ENCODE measurements at places on chromosomes 1 and 21. TPM values are rescaled to one million over a fixed set of nuclear protein-coding genes. Genes with fewer than 3 reads are reported as not detected.

- no peaks in the 10 kb centered on the region for H3K36me3 ChIP-seq
- no peak overlapping the region for H3K4me3 ChIP-seq
- no peaks in the 10 kb centered on the region for H3K27me3 ChIP-seq
- DNase-seq: peak; percentile 39
- H3K4me1 ChIP-seq: peaks cover 16% of the 10 kb centered on the region
- no peak overlapping the region for H3K27ac ChIP-seq
Observed at GRCh38 chr1:47963568-47964358, 33.4 kb downstream of the TRABD2B start.

GRCh38 chr21:26117324-26117971 is 53.1 kb downstream of the APP start:
- no peaks in the 10 kb centered on the region for H3K36me3 ChIP-seq
- H3K27me3 ChIP-seq: no peaks in the 10 kb centered on the region
- H3K4me3 ChIP-seq: no peak overlapping the region
- peak overlapping the region; percentile 61 for H3K27ac ChIP-seq

DNA sequence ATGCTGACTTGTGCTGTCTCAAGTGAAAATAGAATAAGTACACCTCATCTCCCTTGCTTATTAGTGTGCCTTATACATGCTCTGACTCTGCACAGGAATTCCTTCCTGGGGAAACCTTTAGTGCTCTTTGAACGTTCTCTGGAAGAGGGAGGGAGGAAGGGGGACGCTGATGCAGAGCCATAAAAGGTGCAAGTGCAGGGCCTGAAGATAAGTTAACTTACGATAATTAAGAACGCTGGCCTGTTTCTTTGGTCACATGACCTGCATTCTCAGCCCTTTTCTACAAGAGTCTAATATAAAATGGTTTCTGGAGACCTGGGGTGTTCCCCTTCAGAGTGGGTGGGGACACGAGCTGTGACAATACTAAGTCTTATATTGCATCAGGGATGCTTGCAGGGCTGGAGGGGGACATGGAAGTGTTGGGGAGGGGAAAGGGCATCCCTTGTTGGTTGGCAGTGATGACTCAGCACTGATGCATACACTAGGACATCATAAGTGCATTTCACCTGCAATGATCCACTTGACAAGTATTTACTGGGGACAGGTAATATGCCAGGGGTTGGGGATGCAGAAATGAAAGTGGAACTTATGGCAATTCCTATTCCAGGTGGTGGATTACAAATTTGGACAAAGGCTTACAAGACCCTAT is 26.3 kb upstream of the KIAA0040 start:
- H3K4me3 ChIP-seq: no peak overlapping the region
- peaks cover 30% of the 10 kb centered on the region for H3K4me1 ChIP-seq
- H3K27ac ChIP-seq: no peak overlapping the region
- DNase-seq: peak; percentile 27
- H3K27me3 ChIP-seq: no peaks in the 10 kb centered on the region

The CGN gene
- 21.2 TPM for polyA plus RNA-seq

The KRTAP12-2 gene
- not detected for polyA plus RNA-seq

DNA sequence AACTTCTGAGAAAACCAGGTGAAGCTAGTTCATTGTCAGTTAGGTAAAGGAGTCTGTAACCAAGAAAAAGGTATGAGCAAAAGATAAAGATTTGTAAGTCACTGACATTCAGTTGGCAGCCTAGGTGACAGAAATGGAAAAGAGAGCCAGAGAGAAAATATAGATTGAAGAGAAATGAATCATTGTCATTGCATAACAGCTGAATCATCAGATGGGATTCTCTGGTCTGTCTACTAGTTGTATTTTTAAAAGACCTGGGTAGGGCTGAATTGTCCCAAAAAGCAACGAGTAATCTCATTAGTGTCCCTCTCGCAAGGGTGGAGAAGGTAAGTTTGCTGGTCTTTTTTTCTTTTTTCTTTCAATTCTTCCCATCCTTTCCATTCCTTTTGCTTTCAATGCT is 36.6 kb downstream of the PTGS2 start:
- H3K4me1 ChIP-seq: no peaks in the 10 kb centered on the region
- H3K27me3 ChIP-seq: no peaks in the 10 kb centered on the region
- no peak overlapping the region for H3K27ac ChIP-seq
- no peak for DNase-seq
- H3K36me3 ChIP-seq: no peaks in the 10 kb centered on the region

DNA sequence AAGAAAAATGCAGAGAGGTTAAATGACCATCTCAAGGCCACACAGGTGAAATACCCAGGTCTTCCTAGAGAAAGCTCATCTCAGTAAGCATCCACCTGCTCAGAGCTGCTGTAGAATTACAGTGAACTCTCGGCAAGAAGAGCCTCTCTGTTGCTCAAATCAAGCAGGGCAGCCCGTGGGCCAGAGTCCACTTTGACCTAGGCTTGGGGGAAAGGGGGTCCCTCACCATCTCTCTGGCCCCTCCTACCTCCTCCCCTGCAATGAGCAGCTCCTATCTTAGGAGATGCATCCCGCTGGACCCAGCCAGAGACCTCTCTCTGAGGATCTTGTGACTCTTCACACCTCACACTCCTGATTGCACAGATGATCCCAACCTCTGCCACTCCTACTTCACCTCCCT is 364.7 kb downstream of the PTPRU start:
- no peak overlapping the region for H3K27ac ChIP-seq
- no peaks in the 10 kb centered on the region for H3K36me3 ChIP-seq
- H3K27me3 ChIP-seq: no peaks in the 10 kb centered on the region
- H3K4me3 ChIP-seq: no peak overlapping the region

- H3K36me3 ChIP-seq: no peaks in the 10 kb centered on the region
- H3K4me1 ChIP-seq: no peaks in the 10 kb centered on the region
- peaks cover under 1% of the 10 kb centered on the region for H3K27me3 ChIP-seq
- H3K4me3 ChIP-seq: no peak within 1 kb of the TSS
- no peak within 1 kb of the TSS for H3K27ac ChIP-seq
Observed at GRCh38 chr1:110519125-110519810, at the start of gene KCNA10. TSS of gene KCNA10 (minus strand) at chr1:110519175. CDS start at chr1:110518787, 388 bp downstream.

DNA sequence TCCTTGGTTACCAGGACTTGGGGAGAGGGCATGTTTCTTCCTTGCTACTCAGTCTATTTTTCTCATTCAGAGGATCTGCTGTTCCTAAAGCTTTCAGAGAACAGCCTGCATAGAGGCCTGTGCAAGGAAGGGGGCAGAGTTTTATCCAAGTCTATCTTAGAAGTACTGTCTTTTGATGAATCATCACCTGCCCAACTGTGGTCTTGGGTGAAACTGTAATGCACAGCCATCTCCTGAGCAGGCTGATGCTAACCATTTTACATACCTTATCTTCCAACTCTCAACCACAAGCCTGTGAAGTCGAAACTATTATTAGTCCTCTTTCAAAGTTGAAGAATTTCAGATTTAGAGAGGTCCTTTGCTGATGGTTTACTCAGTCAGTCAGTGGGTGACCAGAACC is 368.0 kb downstream of the HHAT start:
- peaks cover 6% of the 10 kb centered on the region for H3K4me1 ChIP-seq
- no peak overlapping the region for H3K4me3 ChIP-seq
- no peak for DNase-seq
- H3K36me3 ChIP-seq: no peaks in the 10 kb centered on the region

DNA sequence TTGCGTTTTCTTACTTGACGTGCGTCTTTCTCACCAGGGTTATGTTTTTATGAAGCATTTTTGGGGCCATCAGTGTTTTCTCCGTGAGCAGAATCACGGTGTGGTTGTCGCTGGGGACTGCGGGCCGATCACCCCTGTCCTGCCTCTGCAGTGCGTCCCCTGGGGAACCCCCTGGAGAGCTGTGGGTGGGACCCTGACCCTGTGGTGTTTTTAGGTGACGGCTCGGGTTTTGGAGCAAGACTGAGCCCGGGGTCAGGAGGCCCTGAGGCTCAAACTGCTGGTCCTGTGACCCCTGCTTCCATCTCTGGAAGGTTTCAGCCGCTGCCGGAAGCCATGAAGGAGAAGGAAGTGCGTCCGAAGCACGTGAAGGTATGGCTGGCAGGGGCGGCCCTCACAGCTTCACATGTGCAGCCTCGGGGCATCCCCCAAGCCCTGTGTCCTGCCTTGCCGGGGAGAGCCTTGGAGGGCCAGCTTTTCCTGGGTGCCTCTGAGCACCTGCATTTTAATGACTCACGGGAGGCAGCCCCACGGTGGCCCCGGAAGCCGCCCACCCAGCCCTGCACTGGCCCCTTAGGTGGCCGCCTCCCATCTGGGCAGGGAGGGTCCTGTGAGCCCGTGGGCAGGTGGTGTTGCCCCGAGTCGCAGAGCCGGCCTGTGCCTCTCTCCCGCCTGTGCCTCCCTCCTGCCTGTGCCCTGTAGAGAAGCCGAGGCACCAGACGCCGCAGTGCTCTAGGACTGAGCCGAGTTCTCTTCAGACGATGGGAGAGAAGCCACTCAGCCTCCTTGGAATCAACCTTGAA is 36.7 kb upstream of the DIP2A start:
- H3K4me1 ChIP-seq: no peaks in the 10 kb centered on the region

- H3K4me3 ChIP-seq: no peak overlapping the region
- H3K4me1 ChIP-seq: no peaks in the 10 kb centered on the region
- peaks cover 8% of the 10 kb centered on the region for H3K27me3 ChIP-seq
- H3K27ac ChIP-seq: no peak overlapping the region
- no peaks in the 10 kb centered on the region for H3K36me3 ChIP-seq
- no peak for DNase-seq
Observed at GRCh38 chr1:11615090-11615489, 39.1 kb downstream of the FBXO2 start.

DNA sequence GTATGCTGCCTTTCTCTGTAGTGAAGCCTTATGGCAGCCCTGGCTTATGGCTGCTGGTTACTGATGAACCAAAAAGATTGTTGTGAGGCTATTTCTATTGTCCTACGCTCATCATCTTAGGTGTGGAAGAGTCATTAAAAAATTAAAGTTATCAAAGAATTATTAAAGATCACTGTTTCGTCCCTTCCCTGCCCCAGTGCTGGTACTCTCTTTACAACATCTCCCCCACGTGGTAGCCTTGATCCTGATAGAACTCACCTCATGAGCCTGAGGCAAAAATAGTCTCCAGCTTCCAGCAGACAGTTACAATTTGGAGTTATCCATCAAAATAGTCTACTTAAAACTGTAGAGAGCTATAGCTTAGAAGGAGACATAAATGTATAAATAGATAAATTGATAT is 201.5 kb downstream of the S1PR1 start:
- no peaks in the 10 kb centered on the region for H3K36me3 ChIP-seq
- no peaks in the 10 kb centered on the region for H3K27me3 ChIP-seq
- DNase-seq: peak; percentile 8
- H3K4me1 ChIP-seq: no peaks in the 10 kb centered on the region
- H3K27ac ChIP-seq: no peak overlapping the region
- no peak overlapping the region for H3K4me3 ChIP-seq

GRCh38 chr1:54800899-54801759 is at the start of gene TTC22:
TSS of gene TTC22 (minus strand) at chr1:54801323. CDS start at chr1:54801163, 160 bp downstream.
- H3K4me3 ChIP-seq: peak within 1 kb of the TSS; percentile 60
- no peaks in the 10 kb centered on the region for H3K27me3 ChIP-seq
- DNase-seq: peak; percentile 91
- no peaks in the 10 kb centered on the region for H3K36me3 ChIP-seq
- peaks cover 15% of the 10 kb centered on the region for H3K4me1 ChIP-seq

DNA sequence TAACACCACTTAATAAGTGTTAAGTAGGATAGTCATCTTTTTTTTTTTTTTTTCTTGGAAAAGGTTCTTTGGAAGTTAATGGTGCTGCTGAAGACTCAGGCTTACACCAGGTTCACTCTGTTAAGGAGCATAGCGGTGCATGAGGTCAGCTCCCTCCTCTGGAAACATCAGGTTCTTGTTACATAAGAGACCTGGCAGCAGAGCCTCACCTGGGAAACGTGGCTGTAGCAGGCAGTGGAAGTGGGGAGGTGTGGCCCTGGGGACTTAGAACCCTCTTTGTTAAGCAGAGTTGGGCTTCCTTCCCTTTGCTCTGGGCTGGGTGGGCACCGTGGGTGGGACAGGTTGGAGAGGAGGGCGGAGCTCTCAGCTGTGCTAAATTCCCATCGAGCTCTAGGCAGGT is 104.1 kb downstream of the CNIH3 start:
- DNase-seq: no peak
- no peaks in the 10 kb centered on the region for H3K27me3 ChIP-seq
- H3K27ac ChIP-seq: no peak overlapping the region

DNA sequence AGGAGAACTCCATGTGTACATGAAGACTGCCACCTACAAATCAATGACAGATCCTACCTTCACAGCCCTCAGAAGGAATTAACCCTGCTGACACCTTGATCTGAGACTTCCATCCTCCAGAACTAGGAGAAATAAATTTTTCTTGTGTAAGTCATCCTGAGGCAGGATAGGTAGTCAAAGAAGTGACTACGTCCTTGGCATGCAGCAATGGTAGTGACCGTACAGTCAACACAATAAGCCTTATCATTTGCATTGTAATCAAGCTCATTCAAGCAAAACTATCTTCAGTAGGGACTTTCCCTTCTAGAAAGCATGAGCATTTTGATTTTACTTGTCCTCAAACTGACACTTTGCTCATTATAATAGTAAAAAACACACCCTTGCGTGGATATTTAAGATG is 64.0 kb upstream of the KCNK1 start:
- no peaks in the 10 kb centered on the region for H3K36me3 ChIP-seq
- H3K4me1 ChIP-seq: no peaks in the 10 kb centered on the region
- H3K4me3 ChIP-seq: no peak overlapping the region
- H3K27ac ChIP-seq: no peak overlapping the region
- DNase-seq: no peak

The PALMD gene
- polyA plus RNA-seq: 2.6 TPM

DNA sequence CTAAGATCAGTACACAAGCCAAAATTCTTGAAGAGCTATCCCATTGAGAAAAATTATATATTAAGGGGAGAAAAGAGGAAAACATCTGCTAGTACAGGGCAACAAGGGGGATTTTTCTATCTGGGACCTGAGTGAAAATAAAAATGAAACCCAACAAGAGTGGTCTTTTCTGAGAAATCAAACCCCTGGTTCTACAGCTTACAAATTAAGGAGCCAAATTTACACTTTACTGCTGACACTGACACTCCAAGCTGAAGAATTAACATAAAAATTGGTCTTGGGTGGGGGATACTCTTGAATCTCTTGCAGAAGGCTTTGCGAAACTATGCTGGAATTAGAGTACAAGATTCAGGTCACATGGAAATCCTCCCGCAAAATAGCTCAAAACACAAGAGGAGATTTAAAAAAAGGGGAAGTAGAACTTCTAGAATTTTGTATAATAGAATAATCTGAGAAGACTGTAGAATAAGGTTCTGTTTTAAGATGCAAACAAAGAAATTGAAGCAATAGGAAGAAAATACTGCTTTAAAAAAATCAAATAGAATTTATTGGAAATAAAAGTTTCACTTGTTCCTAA is 32.1 kb upstream of the HSPA13 start:
- DNase-seq: no peak
- no peaks in the 10 kb centered on the region for H3K36me3 ChIP-seq
- no peaks in the 10 kb centered on the region for H3K27me3 ChIP-seq
- H3K4me3 ChIP-seq: no peak overlapping the region
- H3K4me1 ChIP-seq: no peaks in the 10 kb centered on the region
